ENCODE measurements at places on chromosomes 7 and 10.
A peak's percentile ranks its signal among the peaks of the same experiment; 100 is the strongest.

DNA sequence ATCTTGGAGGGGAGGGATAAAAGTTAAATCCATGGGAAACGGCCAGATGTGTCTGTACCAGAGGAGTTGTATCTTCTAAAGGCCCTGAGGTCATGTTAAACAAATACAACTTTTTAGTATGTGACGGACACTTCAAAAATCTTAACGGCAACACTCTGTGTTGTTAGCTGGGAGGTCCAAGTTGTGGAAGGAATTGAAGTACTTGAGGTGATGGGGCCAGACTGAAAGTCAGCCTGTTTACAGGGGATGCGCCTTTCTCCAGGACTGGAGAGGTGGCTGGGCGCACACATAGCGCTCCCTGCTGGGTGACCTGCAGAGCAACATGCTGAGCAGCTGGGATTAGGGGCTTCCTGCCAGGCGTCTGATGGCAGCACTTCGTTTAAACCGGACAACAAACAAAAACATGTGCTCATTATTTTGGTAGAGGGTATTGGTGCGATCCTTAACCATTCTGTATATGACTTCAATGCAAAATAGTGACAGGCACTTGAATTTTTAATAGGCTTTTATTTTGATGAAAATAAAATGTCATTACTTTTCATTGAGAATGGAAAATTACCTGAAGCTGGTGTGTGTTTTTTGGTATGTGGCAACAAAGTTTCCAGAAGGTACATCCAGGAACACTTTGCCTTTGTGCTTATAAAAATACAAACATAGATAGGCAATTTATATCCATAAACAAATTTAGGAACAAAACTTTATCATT lies 198.2 kb downstream of the MLLT10 start:
- DNase-seq: peak; percentile 75

DNA sequence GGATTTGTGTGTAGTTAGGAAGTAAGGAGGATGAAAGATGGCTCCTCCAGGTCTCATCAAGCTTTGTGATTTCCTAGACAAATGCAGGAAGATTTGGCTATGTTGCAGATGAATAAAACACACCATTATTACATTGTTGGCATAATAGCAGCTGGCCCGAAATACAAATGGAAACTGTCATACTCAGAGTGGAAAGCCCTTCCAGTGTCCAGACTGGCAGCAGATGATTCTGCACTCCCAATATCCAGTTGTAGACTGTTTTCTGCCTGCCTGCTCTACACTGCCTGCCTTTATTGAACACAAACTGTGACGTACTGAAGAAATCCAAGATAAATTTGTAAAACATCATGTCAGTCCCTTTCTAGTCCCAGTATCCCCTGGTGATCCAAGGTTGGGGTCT lies 99.7 kb upstream of the FZD1 start:
- no peak for DNase-seq

DNA sequence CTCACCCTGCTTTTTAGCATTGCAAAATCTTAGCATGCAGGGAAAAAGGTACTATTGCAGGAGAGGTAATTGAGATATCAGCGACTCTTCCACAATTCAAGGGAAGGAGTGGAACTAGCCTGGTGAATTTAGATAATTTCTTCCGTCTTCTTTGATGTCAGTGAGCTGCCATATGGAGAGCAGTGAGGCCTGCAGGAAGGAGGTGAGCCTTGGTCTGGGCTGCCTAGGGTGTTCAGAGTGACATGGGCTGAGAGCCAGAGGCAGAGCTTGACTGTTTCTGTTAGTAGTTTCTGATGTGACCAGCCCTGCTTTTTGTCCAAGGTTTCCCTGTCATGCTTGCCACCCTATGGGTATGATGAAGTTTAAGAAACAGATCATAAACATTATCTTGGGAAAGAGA lies 28.6 kb downstream of the KAT6B start:
- no peak for DNase-seq

GRCh38 chr7:45566961-45567360 lies 7.2 kb upstream of the ADCY1 start:
- DNase-seq: no peak

- no peak for DNase-seq
Observed at GRCh38 chr10:50325449-50326171, 74.3 kb upstream of the ASAH2 start.

- DNase-seq: peak; percentile 65
Observed at GRCh38 chr7:97006055-97006815, 882 bp downstream of the DLX6 start.

- DNase-seq: no peak
Observed at GRCh38 chr10:95831515-95831914, 75.6 kb downstream of the ENTPD1 start.

- no peak for DNase-seq
Observed at GRCh38 chr10:3478153-3478552, 305.6 kb upstream of the PITRM1 start.

DNA sequence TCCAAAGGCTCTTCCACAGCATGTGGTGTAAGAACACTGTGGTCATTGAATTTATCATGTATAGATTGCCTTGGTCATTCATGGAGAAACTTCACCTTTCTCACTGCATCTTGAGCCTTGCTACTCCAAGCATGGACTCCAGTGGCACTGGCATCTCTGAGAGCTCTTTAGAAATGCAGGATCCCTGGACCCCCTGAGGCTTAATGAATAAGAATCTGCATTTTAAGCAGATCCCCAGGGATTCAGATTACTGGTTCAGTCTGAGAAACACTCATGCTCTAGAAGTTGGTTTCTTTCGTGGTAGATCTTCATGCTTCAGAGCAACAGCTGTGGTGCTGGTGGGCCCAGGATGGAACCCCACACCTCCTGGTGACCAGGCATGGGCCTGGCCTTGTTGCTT lies 63.2 kb downstream of the CFAP58 start:
- DNase-seq: no peak

GRCh38 chr10:122237331-122237990 lies 33.6 kb upstream of the BTBD16 start:
- no peak for DNase-seq

DNA sequence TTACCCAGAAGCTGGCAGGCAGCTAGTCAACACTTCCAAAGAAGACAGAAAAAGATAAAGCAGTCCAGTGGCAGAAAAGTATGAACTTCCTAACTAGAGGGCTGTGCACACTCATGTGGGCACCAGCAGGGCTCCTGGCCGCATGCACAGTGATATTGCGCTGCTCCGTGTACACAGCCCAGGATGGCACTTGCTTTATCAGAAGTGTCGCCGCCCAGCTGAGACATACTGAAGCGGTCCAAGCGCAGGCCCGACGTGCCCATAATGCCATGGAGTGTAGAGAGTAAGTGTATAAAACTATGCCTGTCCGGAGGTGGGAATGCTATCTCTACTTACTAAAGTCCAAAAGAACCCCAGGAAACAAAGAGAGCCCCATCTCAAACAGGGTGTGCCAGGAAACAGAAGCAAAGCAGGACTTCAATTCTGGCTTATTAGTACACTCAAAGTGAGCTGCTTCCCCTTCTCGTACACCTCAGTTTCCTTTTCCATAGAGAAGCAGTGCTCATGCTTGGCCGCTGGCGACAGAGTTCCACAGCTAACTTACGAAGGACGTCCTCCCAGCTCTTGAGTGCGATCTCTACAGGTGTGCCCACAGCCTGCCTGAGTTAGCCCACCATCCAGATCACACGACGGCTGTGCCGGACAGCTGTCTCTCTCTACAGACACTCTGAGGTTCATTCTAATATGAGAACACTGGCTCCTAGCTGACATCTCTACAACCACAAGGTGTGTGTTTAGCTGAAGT lies 234.3 kb downstream of the COBL start:
- DNase-seq: no peak

DNA sequence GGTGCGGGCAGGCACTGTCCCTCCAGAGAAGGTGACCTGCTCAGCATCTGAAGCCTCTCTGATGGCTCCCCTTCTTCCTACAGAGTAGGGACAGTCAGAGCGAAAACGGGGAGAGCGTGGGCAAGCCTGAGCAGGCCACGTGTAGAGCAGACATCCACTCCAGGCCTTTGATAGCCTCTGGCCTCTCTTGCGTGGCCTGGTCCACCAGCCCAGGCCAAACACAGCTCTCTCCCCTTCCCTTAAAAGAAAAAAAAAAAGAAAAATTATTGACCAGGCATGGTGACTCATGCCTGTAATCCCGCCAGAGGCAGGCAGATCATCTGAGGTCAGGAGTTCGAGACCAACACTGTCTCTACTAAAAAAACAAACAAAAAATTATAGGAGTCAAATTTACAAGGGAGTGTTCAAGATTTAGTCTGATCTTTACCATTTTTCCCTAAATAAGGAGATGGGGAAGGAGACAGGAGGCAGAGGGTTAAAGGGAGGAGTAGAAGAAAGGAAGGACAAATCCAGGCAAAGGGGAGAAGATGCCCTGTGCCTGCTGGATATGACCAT lies 84.8 kb downstream of the PLXNA4 start:
- DNase-seq: no peak
